Activated naive CD4-positive, alpha-beta T cell treated with anti-CD3 and anti-CD28 coated beads, Interleukin-2, amount 10 ng/mL, durations not matched to agents 5 hours and 36 hours (primary cell): ENCODE measurements at places on chromosomes 12 and 14. TPM values are rescaled to one million over a fixed set of nuclear protein-coding genes. Genes with fewer than 3 reads are reported as not detected.

DLST gene
- total RNA-seq: 99.2 TPM

NELL2 gene
- total RNA-seq: 81.6 TPM

RIPK3 gene
- total RNA-seq: 36.5 TPM

STAT2 gene
- total RNA-seq: 172 TPM

COCH gene
- total RNA-seq: 1.1 TPM

PLA2G1B gene
- not detected for total RNA-seq

DIO2 gene
- not detected for total RNA-seq

LRRC43 gene
- not detected for total RNA-seq

GALNT8 gene
- total RNA-seq: 0.14 TPM

SRRM4 gene
- total RNA-seq: not detected

AGAP2 gene
- total RNA-seq: 66.7 TPM

IL31 gene
- not detected for total RNA-seq

SERPINA4 gene
- total RNA-seq: not detected

ACRBP gene
- 2.4 TPM for total RNA-seq

SLC17A8 gene
- total RNA-seq: not detected

KRT81 gene
- not detected for total RNA-seq

FLRT2 gene
- total RNA-seq: not detected

THAP2 gene
- 6.2 TPM for total RNA-seq

LALBA gene
- not detected for total RNA-seq

HSPB8 gene
- not detected for total RNA-seq
